ENCODE measurements at places on chromosomes 7 and 10.

DNA sequence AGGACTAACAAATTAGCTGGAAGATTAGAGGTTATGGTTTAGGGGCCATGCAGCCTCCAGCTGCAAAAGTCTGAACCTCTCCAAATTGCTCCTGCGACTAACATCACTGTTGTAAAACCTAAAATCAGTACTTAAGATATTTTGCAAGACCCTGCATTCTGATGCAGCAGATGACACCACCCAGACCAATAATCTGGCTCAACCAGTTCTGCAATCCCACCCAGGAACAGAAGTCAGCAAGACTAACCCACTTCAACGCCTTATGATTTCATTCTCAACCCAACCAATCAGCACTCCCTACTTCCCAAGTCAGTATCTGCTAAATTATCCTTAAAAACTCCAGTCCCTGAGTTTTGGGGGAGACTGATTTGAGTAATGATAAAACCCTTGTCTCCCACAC lies 250.8 kb upstream of the MBL2 start:
- DNase-seq, result no peak

GRCh38 chr7:128275681-128276080 lies 34.6 kb downstream of the LEP start:
- no peak for DNase-seq

DNA sequence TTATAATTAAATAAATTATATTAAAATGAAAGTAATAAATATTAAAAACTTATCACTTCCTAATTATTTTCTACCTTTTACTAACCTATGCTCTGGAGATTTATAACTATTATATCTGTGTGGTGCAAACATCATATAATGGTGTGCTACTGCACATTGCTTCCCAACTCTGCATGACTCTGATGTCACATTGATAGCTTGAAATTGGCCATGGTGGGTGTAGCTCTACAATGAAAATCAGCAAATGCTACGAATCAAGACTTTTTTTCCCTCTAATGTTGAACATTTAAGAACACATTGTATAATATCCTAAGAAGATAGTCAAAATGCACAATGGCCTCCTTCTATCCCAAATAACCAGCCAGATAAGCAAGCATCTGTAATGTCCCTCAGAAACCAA lies 99.1 kb downstream of the ARMH3 start:
- no peak for DNase-seq

GRCh38 chr7:104779888-104780287 lies 234.1 kb upstream of the KMT2E start:
- no peak for DNase-seq

DNA sequence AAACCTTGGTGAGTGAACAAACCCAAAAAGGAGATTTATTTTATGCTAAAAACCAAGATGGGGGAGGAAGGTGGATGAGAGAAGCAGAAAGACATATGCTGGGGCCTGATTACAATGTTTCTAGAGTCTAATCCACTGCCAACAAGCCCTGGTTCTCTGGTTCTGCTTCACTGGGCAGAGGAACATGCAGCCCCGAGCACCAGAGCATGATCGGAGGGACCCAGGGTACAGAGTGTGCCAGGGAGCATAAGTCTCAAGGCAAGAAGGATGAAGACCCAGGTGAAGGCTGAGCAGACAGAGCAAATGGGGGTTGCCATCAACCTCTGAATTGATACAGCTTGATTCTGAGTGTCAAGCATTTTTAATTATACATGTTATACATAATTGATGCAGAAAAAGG lies 30.7 kb downstream of the SLC16A12 start:
- no peak for DNase-seq

DNA sequence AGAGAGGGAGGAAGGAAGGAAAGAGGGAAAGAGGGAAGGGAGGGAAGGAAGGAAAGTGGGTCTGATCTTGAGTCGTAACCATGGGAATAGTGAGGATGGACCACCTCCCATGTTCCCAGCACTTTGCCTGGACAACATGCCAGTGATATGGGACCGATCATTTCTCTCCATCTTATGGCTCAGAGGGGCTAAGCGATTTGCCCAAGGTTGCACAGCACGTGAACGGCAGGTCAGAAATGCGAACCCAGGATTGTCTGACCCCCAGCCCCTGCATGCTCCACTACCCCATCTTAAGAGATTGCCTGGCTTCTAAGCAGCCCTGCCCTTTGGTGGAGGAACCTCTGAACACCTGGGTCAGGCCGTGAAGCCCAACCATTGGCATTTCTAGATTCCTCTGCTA lies 109.0 kb upstream of the CARD11 start:
- DNase-seq, result no peak

DNA sequence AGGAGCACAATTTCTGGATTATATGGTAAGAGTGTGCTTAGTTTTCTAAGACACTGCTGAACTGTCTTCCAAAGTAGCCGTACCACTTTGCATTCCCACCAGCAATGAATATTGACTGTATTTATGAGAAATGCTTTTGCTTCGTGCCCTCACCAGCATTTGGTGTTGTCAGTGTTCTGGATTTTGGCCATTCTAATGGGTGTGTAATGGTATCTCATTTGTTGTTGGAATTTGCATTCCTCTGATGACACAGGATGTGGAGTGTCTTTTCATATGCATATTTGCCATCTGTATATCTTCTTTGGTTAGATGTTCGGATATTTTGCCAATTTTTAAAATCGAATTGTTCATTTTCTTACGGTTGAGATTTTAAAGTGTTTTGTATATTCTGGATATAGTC lies 558.5 kb upstream of the FZD8 start:
- DNase-seq, result no peak

DNA sequence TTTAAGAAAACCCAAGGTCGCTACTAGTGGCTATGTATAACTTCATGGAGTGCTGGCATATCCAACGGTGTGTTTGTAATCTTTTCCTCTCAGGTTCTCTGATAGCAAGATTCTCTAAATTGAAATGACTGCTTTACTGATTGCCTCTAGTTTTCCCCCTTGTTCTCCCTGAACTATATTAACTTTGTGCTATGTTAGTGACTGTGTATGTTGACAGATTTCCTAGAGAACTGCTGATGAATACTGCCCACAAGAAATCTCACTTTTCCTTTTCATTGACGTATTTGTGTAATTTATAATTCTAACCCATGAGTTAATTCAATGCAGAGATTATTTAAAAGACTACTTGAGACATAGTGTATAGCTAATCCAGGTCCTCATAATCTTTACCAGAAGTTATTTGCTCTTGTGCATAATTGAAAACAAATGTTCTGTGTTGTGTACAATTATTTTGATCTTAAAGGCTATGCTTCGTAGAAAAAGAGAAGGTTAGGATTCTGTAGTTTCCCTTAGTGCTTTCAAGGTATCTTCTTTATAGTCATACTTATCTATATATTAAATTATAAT lies 70.6 kb upstream of the GLCCI1 start:
- DNase-seq, result no peak

DNA sequence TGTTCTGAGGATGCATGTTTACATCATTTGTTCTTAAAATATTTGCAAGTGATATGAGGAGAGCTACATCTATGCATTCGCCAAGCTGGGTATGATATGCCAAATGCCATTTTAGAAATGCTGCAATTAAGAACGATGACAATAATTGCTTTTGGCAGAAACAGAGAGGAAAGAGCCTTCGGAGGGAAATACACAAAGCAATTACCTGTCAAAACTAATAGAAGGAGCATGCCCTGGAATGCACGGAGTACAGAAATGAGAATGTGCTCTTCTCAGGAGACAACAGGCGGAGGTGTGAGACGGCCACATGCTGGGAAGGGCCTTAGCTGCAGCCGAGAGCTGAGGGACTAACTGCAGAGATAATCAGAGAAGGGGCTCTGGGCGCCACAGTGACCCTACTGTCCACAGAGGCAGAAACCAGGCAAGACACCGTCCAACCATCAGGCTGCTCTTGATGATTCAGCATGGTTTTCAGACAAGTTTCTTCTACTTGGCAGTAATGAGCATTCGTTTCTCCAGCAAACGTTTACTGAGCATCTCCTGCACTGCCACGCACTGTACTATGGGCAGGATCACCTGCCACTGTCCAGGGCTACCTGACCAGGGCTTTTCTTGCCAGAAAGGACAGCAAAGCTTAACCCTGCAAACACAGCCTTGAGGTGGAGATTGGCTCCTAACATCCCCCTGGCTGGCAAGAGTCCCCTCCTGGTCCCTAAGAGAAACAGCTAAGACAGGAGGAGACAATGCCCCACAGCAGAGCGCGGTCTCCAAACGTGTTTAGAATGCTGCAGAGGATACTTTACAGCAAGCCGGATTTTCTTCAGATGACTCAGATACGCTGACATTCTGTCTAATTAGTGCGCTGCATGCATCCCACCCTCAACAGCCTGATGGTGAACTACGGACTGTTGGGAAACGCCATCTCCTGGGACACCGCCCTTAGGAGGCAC lies 18.1 kb downstream of the VIPR2 start:
- no peak for DNase-seq

DNA sequence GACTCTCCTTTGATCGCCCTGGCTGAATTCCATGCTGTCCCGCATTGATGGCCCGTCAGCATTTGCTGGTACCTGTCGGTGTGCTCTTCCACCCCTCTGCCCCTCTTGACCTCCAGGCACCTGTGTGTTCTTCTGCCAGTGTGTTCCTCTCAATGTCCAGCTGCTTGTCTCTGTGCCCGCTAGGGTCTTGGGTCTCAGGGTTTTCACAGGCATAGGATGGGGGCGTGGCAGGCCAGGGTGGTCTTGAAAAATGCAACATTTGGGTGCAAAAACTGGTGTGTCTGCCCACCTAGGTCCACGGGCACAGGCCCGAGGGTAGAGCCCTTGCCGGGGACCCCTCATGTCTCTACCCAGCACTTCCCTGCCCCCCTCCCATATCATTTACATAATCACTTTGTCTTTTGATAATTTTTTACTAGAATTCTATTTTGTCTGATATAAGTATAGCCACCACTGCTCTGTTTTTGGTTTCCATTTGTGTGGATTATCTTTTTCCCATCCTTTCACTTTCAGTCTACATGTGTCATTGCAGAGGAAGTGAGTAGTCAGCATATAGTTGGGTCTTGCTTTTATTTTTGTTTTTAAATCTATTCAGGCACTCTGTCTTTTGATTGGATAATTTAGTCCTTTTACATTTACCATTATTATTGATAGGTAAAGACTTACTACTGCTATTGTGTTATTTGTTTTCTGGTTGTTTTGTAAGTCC lies 46.6 kb upstream of the ADRA2A start:
- DNase-seq, result no peak

All from NCI-H2081 treated with DMSO at 0.1 percent for 48 hours (cell line).